ENCODE measurements at places on chromosomes 3 and 15.

GRCh38 chr3:69738859-69739203, 433 bp upstream of the MITF start:
- H3K4me3 ChIP-seq, result peak overlapping the region; percentile 74
- no peak overlapping the region for H3K27ac ChIP-seq
- peaks cover 15% of the 10 kb centered on the region for H3K4me1 ChIP-seq
- DNase-seq, result no peak
- 0 out of 2 replicates have a peak, but pooled peaks cover 2% of the 10 kb centered on the region for H3K36me3 ChIP-seq

DNA sequence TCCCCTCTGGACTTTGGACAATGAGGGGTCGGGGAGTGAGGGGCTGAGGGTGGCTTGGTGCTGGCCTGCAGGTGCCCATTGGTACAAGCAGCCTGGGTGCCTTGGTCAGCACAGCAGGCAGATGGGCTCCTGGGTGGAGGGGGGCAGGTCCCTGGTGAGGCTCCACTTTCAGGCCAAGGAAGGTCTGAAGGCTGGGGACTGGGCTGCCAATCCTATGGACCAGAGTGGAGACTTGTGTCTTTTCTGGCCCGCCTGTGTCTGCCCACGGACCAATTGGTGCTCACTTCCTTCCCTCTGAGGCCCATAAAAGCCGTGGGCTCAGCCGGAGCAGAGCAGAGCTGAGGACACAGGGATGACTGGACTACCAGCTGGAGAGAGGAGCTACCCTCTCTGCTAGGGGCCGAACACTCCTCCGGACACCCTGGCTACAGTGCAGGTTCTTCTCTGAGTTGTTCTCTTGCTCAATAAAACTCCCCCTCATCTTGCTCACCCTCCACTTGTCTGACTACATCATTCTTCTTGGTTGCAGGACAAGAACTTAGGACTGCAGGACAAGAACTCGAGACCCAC, 31.9 kb upstream of the IREB2 start:
- no peaks in the 10 kb centered on the region for H3K27me3 ChIP-seq
- no peaks in the 10 kb centered on the region for H3K4me1 ChIP-seq
- no peak for DNase-seq
- no peak overlapping the region for H3K4me3 ChIP-seq
- H3K36me3 ChIP-seq, result no peaks in the 10 kb centered on the region
- H3K27ac ChIP-seq, result no peak overlapping the region

GRCh38 chr3:124014366-124014942, 22.5 kb upstream of the ROPN1 start:
- no peaks in the 10 kb centered on the region for H3K4me1 ChIP-seq
- no peak for DNase-seq
- no peak overlapping the region for H3K4me3 ChIP-seq
- no peaks in the 10 kb centered on the region for H3K36me3 ChIP-seq

- no peak overlapping the region for H3K4me3 ChIP-seq
- DNase-seq, result no peak
- no peak overlapping the region for H3K27ac ChIP-seq
- H3K27me3 ChIP-seq, result no peaks in the 10 kb centered on the region
- peaks cover 7% of the 10 kb centered on the region for H3K36me3 ChIP-seq
- no peaks in the 10 kb centered on the region for H3K4me1 ChIP-seq
Observed at GRCh38 chr3:45683417-45684326, 5.5 kb upstream of the SACM1L start.

- H3K27me3 ChIP-seq, result peaks cover 6% of the 10 kb centered on the region
- no peak for DNase-seq
- H3K36me3 ChIP-seq, result no peaks in the 10 kb centered on the region
- H3K27ac ChIP-seq, result no peak overlapping the region
Observed at GRCh38 chr3:113629584-113630421, 66.6 kb downstream of the USF3 start.

- H3K4me1 ChIP-seq, result no peaks in the 10 kb centered on the region
- no peak for DNase-seq
- no peak overlapping the region for H3K4me3 ChIP-seq
- H3K36me3 ChIP-seq, result no peaks in the 10 kb centered on the region
- H3K27me3 ChIP-seq, result no peaks in the 10 kb centered on the region
Observed at GRCh38 chr3:34675383-34676120, 877.1 kb downstream of the PDCD6IP start.

GRCh38 chr3:4591669-4592068, 98.5 kb downstream of the ITPR1 start:
- no peaks in the 10 kb centered on the region for H3K36me3 ChIP-seq
- no peaks in the 10 kb centered on the region for H3K4me1 ChIP-seq
- H3K27me3 ChIP-seq, result no peaks in the 10 kb centered on the region
- DNase-seq, result no peak
- H3K27ac ChIP-seq, result no peak overlapping the region

DNA sequence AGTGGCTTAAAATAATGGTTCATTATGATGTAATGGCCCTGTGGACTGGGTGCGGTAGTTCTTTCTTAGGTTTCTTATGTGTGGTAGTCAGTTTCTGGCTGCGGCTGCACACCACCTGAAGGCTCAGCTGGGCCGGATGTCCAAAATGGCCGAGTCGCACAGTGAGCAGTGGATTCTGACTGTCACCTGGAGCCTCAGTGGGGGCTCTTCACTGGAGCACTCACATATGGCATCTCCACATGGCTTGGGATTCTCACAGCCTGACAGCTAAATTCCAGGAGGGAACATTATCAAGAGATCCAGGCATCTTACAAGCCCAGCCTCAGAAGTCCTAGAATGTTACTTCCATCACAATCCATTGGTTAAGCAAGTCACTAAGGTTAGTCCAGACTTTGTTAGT, 26.8 kb upstream of the ALDH1L1 start:
- DNase-seq, result no peak
- H3K4me1 ChIP-seq, result peaks cover 28% of the 10 kb centered on the region
- no peak overlapping the region for H3K4me3 ChIP-seq
- H3K27me3 ChIP-seq, result no peaks in the 10 kb centered on the region
- no peak overlapping the region for H3K27ac ChIP-seq

- H3K27ac ChIP-seq, result no peak overlapping the region
- H3K27me3 ChIP-seq, result peaks cover 14% of the 10 kb centered on the region
- peak overlapping the region; percentile 44 for H3K4me3 ChIP-seq
Observed at GRCh38 chr3:49554633-49555265, 472 bp downstream of the BSN start.

GRCh38 chr15:48090666-48091065, 30.1 kb upstream of the SLC24A5 start:
- no peak for DNase-seq
- H3K4me1 ChIP-seq, result no peaks in the 10 kb centered on the region
- H3K36me3 ChIP-seq, result no peaks in the 10 kb centered on the region
- no peak overlapping the region for H3K4me3 ChIP-seq

All from SJSA1 (cell line).